ENCODE measurements at places on chromosomes 16 and 17. TPM values are rescaled to one million over a fixed set of nuclear protein-coding genes. Genes with fewer than 3 reads are reported as not detected.

DNA sequence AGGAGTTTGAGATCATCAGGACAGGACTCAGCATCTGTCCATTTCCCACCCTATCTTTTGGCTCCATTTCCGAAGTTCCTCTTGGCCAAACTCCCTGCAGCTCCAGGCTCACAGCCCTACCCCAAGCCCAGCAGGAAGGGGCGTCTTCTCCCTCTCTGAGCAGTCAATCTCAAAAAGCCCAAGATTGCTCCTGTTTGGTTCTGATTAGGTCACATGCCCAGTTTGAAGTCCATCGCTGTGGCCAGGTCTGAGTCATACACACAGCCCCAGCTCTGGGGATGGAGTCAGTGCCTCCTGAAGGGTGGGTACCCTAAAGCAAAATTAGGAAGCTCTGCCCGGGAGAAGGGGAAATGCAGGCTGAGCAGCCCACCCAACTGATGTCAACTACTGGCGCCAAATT is 23.9 kb downstream of the SNX20 start:
- H3K4me1 ChIP-seq, result no peaks in the 10 kb centered on the region
- H3K36me3 ChIP-seq, result no peaks in the 10 kb centered on the region
- H3K27me3 ChIP-seq, result no peaks in the 10 kb centered on the region
- DNase-seq, result no peak

NPIPA2 gene
- polyA plus RNA-seq, result 1.8 TPM

- H3K4me3 ChIP-seq, result no peak overlapping the region
- DNase-seq, result no peak
- no peaks in the 10 kb centered on the region for H3K36me3 ChIP-seq
- peaks cover 62% of the 10 kb centered on the region for H3K4me1 ChIP-seq
- no peak overlapping the region for H3K27ac ChIP-seq
These were observed 55.4 kb downstream of the CREBBP start for GRCh38 chr16:3825103-3825502.

DNA sequence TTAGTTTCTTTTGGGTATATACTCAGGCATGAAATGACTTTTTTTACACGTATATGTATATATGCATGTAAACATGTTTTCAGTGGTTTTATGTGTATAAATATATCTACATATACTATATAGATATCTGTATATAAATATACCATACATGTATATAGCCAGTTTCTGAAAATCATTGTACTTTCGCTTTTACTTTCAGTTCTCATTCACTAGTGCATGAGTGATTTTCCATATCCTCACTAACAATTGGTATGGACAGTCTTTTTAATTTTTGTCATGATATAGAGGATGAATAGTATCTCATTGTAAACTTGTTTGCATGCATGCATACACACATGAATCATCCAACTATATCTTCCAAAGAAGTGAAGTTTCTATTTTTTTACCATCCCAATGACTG is 877.1 kb upstream of the CDH8 start:
- DNase-seq, result no peak
- no peaks in the 10 kb centered on the region for H3K4me1 ChIP-seq
- H3K27ac ChIP-seq, result no peak overlapping the region

DNA sequence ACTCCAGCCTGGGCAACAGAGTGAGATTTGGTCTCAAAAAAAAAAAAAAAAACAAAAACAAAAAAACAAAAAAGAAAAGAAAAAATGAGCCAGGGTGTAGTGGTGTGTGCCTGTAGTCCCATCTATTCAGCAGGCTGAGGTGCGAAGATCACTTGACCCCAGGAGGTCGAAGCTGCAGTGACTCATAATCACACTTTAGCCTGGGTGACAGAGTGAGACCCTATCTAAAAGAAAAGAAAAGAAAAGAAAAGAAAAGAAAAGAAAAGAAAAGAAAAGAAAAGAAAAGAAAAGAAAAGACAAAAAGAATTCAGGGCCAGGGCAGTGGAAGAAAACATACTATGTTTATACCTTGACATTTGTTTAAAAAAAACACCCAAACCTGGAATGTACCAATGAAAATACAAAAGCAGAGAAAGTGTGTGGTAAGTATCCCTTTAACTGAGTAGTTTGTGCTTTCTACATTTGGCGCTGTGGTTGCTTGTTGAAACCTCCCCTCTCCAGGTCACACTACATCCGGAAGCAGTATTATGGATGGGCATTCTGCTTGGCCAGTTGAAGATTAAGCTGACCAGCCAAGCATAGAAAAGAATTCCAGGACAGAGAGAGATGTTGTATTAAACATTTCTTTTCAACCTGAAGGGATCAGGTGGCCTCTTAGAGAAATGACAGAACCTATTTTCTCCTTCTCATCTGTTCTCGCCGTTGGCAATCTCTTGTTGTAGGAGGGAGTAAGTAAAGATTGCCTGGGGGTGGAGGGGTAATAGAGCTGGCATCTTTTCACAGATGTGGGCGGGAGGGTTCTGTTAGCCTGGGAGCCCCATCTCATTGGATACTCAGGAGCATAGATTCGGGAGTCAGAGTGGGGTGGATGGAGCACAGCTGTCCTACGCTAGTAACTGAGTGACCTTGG is 12.1 kb upstream of the PRKCB start:
- H3K4me3 ChIP-seq, result no peak overlapping the region
- no peak for DNase-seq
- H3K4me1 ChIP-seq, result peaks cover 26% of the 10 kb centered on the region
- H3K27ac ChIP-seq, result no peak overlapping the region
- H3K36me3 ChIP-seq, result no peaks in the 10 kb centered on the region

- peak overlapping the region; percentile 73 for H3K4me3 ChIP-seq
- peaks cover 36% of the 10 kb centered on the region for H3K36me3 ChIP-seq
- peak overlapping the region; percentile 94 for H3K27ac ChIP-seq
- no peaks in the 10 kb centered on the region for H3K27me3 ChIP-seq
These were observed 577 bp downstream of the TTC19 start for GRCh38 chr17:15999974-16000827.

DNA sequence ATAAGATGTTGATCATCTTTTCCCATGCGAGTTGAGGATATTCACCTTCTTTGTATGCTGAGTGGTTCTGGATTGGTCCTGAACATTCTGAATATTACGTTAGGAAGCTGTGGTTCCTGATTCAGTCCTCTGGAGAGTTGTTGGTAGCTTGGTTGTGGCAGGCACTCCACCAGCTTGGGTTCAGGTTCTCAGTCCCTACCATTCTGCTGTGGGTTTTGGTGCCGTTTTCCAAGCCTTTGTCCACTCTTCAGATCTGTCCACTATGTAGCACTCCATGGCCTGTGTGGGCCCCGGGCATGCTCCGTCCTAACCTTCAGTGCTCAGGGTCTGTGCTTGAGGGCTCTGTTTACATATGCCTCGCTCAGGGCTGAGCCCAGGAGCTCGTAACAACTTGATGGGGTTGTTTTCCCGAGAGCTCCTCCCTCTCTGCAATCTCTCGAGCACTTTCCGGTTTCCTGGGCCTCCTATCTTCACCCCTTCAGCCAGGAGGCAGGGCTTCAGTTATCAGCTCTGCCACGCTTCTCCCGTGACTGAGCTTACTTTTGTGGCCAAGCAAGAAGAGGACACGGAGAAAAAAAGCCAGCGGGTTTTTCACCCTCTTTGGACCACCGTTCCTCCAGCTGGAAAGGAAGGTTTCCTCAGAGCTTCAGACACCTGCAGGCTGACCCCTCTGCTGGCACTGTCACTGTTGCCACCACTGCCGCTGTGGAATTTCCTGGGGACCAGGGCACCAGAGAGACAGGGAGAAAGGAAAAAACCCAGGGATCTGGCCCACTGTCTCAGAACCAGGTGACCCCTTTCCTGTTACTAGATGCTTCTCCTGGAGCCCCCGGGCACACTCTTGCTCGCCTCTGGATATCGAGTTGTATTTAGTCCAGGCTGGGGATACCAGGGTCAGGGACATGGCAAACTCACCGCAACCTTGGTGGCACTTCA is 19.6 kb downstream of the KIAA0513 start:
- no peak overlapping the region for H3K4me3 ChIP-seq
- no peaks in the 10 kb centered on the region for H3K27me3 ChIP-seq
- no peak overlapping the region for H3K27ac ChIP-seq
- no peak for DNase-seq

GRCh38 chr16:83913245-83913633 is 14.3 kb downstream of the MLYCD start:
- H3K4me3 ChIP-seq, result no peak overlapping the region
- no peaks in the 10 kb centered on the region for H3K4me1 ChIP-seq
- H3K36me3 ChIP-seq, result peaks cover 100% of the 10 kb centered on the region
- H3K27me3 ChIP-seq, result no peaks in the 10 kb centered on the region

LGALS9B gene
- not detected for polyA plus RNA-seq

DNA sequence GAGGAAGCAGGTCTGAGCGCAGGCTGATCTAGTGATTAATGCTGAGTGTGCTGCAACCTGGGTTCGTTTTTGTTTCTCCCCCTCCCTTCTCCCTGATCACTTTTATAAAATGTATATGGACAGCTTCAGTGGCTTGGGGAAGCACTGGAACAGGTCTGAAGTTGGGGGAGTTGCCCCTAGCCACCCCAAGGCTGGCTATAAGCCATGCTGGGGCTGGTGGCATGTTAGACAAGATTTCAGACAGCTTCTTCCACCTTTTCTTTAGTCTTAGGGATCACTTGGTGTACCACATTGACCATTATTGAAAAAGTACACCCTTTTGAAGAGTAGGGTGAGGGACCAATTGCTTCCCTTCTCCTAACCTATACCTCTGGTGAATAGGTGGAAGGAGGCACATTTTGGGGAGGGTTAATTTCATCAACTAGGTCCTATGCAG is 3.8 kb upstream of the VAC14 start:
- H3K4me1 ChIP-seq, result peaks cover 17% of the 10 kb centered on the region
- no peaks in the 10 kb centered on the region for H3K36me3 ChIP-seq
- peaks cover 6% of the 10 kb centered on the region for H3K27me3 ChIP-seq
- H3K27ac ChIP-seq, result no peak overlapping the region
- no peak overlapping the region for H3K4me3 ChIP-seq
- DNase-seq, result no peak

CCL7 gene
- not detected for polyA plus RNA-seq

- H3K27ac ChIP-seq, result peak overlapping the region; percentile 86
- H3K36me3 ChIP-seq, result no peaks in the 10 kb centered on the region
- H3K27me3 ChIP-seq, result peaks cover 8% of the 10 kb centered on the region
- peak overlapping the region; percentile 66 for H3K4me3 ChIP-seq
These were observed 642 bp downstream of the MT1F start for GRCh38 chr16:56658327-56658875.

- H3K27ac ChIP-seq, result peak overlapping the region; percentile 87
- H3K4me3 ChIP-seq, result no peak overlapping the region
- no peaks in the 10 kb centered on the region for H3K4me1 ChIP-seq
- no peak for DNase-seq
- no peaks in the 10 kb centered on the region for H3K27me3 ChIP-seq
- no peaks in the 10 kb centered on the region for H3K36me3 ChIP-seq
These were observed 18.5 kb upstream of the TMIGD1 start for GRCh38 chr17:30352240-30352814.

TP53TG3C gene
- polyA plus RNA-seq, result not detected

DNA sequence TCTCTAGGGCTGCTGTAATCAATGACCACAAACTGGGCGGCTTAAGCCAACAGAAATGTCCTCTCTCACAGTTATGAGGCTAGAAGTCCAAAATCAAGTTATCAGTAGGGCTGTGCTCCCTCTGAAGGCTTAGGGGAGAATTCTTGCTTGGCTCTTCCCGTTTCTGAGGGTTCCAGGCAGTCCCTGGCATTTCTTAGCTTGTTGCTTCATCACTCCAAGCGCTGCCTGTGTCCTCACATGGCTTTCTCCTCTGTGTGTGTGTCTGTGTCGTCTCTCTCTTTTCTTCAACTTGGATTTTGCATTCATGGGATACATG is 13.7 kb upstream of the CDC42EP4 start:
- H3K4me3 ChIP-seq, result no peak overlapping the region
- no peak overlapping the region for H3K27ac ChIP-seq
- H3K36me3 ChIP-seq, result no peaks in the 10 kb centered on the region
- H3K4me1 ChIP-seq, result no peaks in the 10 kb centered on the region

DNA sequence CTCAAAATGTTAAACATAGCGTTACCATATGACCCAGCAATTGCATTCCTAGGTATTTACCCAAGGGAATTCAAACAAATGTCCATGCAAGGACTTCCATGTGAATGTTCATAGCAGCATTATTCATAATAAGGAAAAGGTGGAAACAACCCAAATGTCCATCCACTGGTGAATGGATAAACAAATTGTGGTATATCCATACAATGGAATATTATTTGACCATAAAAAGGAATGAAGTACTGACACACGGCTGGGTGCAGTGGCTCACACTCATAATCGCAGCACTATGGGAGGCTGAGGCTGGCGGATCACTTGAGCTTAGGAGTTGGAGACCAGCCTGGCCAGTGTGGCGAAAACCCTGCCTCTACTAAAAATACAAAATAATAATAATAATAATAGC is 24.1 kb upstream of the GOSR2 start:
- H3K27me3 ChIP-seq, result no peaks in the 10 kb centered on the region
- DNase-seq, result no peak
- no peak overlapping the region for H3K27ac ChIP-seq

- H3K36me3 ChIP-seq, result peaks cover 6% of the 10 kb centered on the region
- no peak for DNase-seq
- H3K4me1 ChIP-seq, result no peaks in the 10 kb centered on the region
- no peak overlapping the region for H3K27ac ChIP-seq
- no peaks in the 10 kb centered on the region for H3K27me3 ChIP-seq
These were observed 113.3 kb downstream of the FTO start for GRCh38 chr16:53817117-53817755.

- H3K27me3 ChIP-seq, result peaks cover 6% of the 10 kb centered on the region
- H3K36me3 ChIP-seq, result no peaks in the 10 kb centered on the region
- DNase-seq, result no peak
- H3K27ac ChIP-seq, result no peak overlapping the region
- peaks cover 4% of the 10 kb centered on the region for H3K4me1 ChIP-seq
- H3K4me3 ChIP-seq, result no peak overlapping the region
These were observed 12.1 kb downstream of the USP6 start for GRCh38 chr17:5127910-5128309.

- no peak overlapping the region for H3K4me3 ChIP-seq
- H3K27me3 ChIP-seq, result no peaks in the 10 kb centered on the region
- no peaks in the 10 kb centered on the region for H3K36me3 ChIP-seq
- no peak for DNase-seq
These were observed 482.6 kb upstream of the ZFHX3 start for GRCh38 chr16:73530529-73530928.
